Stimulated activated CD4-positive, alpha-beta T cell treated with anti-CD3 and anti-CD28 coated beads, Interleukin-1b, Interleukin-23, amount 100 ng/mL, for 1 hour (primary cell): ENCODE measurements at places on chromosomes 3 and 15.

DNA sequence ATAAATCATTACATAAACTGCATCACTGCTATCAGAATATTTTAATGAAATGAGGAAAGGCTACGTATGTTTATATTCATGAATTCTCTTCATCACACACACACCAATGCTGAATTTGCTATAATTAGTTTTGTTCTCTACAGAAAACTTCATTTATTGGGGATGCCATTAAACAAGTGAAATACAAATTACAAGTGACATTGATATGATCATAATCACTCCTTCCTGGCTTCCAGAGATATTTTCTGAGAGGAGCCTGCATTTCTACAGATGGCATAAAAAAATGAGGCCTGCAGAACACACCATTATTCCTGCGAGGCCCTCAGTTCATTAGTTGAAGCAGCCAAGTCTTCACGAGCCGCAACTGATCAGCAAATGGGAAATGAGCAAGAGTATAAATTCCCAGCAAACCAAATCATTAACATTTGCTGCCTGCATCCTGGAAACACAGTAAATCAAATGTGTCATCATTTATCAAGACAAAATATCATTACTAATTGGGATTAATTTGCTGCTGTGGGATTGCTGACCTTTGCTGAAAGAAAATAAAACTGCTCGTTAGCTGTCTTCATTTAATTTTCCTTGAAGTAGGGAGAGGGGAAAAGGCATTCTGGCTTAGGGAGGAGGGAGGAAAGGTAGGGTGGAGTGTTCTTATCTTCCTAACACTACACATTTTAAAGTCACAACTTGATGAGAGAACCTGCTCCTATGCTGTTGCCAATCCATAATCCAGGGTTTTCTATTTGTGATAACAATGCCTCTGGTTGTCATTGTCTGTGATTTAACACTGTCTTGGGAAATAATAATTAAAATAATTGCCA lies 921.9 kb downstream of the SQOR start:
- DNase-seq = no peak

GRCh38 chr3:100402256-100402655 lies 917 bp downstream of the LNP1 start:
- no peak for DNase-seq

DNA sequence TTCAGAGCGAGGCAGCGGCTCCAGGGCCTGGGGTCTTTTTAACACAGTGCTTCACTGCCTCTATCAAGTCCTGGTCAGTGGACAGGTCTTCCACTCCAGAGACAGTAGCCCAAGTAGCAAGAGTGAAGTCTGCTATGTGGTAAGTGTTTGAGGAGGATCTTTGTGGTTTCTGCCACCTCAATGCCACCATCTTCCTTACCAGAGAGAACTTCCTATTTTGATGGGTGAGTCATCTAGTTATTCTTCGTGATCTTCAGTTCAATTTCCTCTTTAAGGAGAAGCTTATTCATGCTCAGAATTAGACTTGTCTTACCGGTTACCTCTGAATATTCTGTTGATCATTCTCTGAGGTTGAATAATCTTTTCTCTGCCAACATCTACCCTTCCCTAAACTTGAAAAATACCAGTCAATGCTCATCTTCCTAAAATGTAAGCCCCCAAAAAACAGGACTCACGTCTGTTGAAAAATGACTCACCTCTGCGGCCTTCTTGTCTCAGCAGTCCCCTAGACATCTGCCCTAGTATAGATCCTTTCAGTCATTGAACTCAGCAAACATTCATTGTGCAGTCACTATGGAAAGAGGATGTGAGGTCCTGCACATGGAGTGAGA lies 32.2 kb upstream of the BCL6 start:
- no peak for DNase-seq

DNA sequence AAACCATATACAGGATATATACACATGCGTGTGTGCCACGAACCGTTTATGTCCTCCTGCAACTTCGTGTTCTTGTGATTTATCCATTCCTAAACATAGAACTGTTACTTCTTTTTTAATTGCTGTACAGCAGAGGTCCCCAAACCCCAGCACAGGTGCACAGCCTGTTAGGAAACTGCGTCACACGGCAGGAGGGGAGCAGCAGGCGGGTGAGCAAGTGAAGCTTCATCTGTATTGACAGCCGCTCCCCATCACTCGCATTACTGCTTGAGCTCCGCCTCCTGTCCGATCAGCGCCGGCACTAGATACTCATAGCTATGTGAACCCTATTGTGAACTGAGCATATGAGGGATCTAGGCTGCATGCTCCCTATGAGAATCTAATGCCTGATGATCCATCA lies 34.9 kb upstream of the NRROS start:
- DNase-seq = peak; percentile 38

DNA sequence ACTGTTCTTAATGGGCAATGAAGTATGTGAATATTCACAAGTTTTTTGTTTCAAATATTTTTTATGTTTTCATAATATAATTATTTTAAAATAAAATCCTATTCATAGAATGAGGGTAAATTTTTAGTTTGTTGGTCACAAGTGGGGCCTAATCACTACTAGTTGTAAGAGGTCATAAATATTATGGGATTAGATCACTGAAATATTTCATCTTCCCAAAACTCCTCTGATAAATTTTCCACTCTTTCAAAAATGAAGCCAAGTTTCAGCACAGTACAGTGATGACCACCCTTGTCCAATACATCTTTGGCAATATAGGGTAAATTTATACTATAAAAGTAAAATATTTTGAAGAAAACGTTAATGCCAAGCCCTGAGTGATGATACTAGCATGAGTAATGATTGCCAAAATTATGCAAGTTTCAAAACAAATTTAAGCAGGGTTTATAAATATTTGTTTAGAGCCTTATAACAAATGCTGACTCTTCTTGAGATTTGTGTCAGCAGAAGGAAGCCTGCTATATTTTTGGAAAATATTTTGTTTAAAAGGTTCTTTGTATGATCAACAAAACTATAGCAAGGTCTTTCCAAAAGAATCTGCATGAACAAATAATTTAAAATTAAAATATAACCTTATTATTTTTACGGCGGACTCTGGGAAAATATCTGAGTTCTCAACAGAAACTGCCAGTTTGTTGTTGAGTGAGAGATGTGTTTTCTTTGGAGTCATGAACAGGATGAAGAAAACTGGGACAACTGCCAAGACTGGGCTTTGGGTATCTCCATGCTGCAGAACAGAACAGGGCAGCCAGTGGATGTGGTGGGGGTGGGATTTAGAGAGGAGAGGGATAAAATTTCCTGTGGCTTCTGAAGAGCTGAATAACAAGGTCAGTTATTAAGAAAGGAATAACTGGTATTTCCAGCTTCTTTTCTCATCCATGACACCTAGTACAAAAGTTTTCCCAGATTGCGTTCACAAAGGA lies 17.9 kb upstream of the TM4SF1 start:
- DNase-seq = no peak

GRCh38 chr15:40875991-40876730 lies 2.1 kb upstream of the RHOV start:
- DNase-seq = no peak

- DNase-seq = no peak
These were observed 111.7 kb downstream of the FNDC3B start for GRCh38 chr3:172150913-172151650.

DNA sequence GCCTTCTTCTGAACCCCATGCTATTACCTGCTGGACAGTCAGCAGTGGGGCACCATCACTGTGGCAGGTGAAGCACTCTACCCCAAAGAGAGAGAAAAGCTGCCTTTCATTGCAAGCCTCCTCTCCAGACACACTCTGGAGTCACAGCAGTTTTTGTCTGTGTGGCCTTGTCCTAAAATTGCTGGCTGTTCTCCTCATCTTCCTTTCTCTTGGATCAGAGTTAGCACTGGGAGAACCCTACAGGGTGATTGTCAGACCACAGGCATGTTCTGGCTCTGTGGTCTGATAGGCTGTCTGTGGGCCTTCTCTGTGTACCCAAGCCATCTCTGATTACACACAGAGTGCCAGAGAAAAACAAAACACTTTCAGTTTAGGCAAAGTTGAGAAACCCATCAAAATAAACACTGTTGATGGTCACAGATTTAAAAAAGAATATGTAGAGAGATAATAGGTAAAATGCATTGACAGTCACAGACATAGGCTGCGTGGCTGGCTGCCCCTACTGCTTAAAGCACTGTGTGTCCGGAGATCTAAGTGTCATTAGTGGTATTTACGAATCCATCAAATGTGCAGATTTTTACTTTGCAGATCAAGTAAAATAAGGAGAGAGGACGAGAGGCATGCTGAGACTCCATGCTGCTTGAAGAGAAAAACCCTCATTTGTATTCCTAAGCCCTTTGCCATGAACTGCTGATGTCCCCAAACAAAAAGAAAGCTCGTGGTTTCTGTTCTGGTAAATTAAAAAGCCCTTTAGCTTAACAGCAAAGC lies 689.9 kb downstream of the TUSC7 start:
- no peak for DNase-seq

DNA sequence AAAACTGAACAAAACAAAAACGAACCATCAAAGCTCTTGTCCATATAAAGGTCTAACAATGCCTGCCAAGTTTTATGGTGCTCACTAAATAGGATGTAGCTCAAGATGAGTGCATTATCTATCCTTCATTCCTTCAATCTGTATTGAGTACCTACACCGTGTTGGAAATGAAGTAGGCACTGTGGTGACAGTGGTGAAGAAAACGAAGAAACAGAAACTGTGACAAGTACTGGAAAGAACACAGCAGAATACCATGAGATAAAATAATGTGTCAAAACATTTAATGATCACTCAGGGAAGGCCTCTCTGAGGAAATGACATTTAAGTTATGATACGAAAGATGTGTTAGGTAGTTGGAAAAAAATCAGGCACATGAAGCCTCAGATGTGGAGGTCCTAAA lies 36.2 kb downstream of the CBLB start:
- DNase-seq = no peak
